ENCODE measurements at places on chromosomes 1 and 21.
A peak's percentile ranks its signal among the peaks of the same experiment; 100 is the strongest.

- no peak for DNase-seq
Measured at GRCh38 chr1:88680471-88680870, 3.6 kb upstream of the PKN2 start.

- no peak for DNase-seq
Measured at GRCh38 chr1:2999571-2999970, 21.7 kb upstream of the ACTRT2 start.

DNA sequence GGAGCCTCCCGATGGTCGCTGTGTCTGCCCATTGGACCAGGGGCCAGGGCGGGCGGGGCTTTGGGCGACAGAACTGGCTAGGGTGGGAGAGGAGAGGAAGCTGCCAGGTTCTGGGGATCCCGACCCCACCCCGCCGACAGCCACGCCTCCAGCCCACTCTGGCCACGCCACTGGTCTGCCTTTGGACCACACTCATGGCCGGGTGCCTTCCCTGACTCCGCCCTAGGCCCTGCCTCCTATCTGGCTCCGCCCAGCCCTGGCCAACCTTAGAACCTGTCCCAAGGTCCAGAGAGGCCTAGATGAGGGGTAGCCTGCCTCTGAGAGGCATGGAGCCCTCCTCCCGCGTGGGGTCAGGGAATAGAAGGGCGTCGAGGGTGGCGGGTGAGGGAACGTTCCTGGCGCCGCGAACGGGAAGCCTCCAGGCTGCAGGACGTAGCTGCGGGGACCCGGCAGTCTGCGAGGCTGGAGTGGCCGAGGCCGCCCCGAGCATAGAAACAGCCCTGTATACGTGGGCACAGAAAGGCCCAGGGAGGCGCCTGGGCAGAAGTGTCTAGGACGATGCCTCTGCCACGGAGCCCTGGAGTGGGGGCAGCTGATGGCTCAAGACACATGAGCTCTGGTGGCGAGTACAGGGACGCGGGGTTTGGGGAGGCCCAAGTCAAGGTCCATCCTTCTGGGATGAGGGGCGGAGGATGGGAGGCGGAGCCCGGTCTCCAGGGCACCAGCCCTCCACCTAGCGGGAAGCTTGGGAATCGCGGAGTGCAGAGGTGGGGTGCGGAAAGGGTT, 11.5 kb upstream of the COL16A1 start:
- DNase-seq, result no peak

DNA sequence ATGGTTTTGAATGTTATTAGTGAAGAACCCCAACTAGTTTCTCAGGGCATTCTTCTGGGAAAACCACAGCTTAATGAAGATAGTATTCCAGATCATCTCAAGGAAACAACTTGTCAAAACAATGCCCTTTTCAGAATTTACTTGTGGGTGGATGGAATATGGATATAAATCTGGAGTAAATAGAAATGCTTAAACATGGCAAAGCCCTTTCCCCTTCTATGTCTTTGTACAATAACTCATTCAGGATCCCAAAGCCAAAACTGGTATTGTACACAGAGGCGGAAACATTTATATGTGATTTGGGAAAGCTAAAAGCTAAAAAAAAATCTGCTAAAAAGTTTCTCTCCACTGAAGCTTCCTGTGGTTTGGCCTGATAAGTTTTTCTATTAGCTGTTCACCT, 55.5 kb upstream of the RGS5 start:
- DNase-seq, result no peak

DNA sequence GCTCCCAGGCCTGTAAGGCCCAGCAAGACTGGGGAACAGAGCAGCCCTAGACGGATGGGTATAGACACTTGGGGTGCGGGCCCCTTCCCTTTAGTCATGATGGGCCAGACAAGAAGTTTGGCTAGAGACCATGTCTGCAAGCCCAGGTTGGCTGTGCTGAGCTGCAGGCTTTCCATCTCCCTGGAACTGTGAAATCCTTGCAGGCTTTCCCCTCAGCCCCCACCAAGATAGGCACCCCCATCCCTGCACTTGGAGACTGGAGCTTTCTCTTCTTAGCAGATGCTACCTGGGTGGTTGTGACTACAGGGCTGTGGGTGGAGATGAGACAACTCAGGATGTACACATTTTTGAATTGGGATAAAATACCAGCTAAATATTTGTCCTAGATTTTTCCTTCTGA, 110.3 kb downstream of the PTPRU start:
- no peak for DNase-seq

- DNase-seq, result no peak
Measured at GRCh38 chr1:13443335-13443979, 33.2 kb downstream of the PRAMEF20 start.

DNA sequence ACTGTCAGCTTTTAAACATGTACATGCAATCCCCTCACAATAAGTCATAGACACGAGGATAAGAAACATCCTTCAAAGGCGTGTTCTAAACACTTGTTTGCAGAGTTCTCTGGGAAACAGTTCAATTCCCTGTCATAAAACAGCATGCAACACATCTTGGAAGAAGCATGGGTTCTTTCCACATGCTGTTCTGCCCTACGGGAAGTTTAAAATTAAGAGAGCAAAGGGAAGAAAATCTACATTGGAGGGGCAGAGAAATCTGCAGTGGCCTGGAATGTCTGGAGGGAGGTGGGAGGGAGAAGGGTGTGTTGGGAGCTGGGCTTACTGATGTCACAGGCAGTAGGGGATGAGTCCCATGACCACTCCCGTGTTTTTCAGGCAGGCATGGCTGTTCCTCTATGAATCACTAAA, 98.3 kb upstream of the SLC2A1 start:
- DNase-seq, result no peak

DNA sequence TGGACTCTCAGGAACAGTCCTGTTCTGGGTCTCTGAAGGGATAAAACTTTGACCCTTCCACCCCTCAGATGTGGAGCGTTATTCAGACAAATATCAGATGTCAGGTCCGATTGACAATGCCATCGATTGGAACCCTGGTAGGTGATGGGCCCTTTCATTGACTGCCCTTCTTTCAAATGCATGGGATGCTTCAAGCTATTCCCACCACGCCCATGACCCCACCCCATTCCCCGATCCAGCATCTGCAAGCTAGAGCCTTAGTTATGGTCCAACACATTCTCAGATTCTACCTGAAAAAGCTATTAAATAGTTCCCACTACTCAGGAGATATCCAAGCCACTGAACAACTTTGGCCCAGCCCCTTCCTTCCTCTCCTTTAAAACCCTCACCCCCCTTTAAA, 12.5 kb downstream of the POLR3GL start:
- no peak for DNase-seq

- DNase-seq, result no peak
Measured at GRCh38 chr1:46770541-46770940, 28.3 kb upstream of the CYP4B1 start.

DNA sequence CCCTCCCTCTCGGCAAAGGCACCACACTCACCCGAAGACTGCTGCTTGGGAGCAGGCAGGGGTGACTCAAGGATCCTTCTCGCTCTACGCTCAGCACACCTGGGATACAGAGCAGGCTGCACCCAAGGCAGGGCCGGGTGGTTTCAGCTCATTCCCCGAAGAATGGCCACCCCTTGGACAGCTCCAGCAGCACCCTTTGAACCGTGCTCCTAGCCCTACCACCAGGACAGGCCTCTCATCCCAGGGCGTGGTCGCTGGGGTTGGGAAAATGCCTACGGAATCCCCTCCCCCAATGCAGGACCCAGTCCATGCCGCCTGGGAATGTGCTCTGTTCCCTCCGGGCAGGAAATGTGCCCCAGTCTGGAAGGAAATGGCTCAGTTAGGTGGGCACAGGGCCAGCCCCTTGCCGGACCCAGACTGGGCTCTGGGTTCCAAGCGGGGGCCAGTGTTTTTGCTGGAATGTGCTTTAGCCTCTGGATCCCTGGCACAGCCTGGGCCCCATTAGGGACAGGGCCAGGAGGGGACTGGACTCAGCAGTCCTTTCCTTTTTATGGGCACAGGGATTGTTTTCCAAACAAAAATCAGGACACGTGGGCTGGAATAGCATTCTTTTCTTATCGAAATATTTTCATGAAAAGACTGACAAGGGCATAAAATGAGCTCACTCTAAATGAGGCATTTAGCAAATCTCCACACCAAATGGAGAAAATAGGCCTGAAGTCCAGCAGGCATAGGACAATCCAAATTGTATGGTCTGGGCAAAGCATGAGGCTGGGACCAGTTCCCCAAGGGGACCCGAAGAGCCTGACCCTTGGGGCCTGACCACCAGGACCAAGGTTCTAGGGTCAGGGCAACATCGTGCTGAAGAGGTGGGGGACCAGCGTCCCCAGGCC, 7.3 kb downstream of the TMEM82 start:
- DNase-seq, result no peak

- peak; percentile 12 for DNase-seq
Measured at GRCh38 chr1:1068517-1069055, 5.5 kb downstream of the RNF223 start.

DNA sequence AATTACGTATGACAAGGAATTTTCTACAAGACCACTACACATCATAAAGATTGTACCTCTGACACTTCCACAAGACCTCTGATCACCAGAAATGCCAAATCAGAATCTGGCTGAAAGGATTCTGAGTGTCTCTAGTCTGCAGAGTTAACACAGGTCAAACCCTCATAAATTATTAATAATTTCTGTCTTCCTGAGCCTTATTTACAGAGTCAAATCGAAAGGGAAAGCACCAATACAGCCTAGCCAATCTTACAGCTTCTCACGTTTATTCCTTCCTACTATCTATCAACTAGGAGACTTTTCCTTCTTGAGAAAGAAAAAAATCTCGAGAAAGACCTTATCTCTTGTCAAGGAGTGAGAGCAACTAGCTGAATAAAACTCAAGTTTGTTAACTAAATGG, 2151.6 kb downstream of the MRPL39 start:
- no peak for DNase-seq

GRCh38 chr1:88983791-88984559, 8.5 kb downstream of the KYAT3 start:
- no peak for DNase-seq

- DNase-seq, result no peak
Measured at GRCh38 chr1:220796530-220796929, 9.8 kb downstream of the MTARC1 start.

All from stimulated activated CD8-positive, alpha-beta memory T cell treated with anti-CD3 and anti-CD28 coated beads, Interleukin-4, amount 100 ng/mL, for 1 hour (primary cell).